Activated CD8-positive, alpha-beta memory T cell treated with anti-CD3 and anti-CD28 coated beads, Interleukin-2, amount 10 ng/mL, durations not matched to agents 7 days and 5 days (primary cell): ENCODE measurements at places on chromosomes 2 and 18. TPM values are rescaled to one million over a fixed set of nuclear protein-coding genes. Genes with fewer than 3 reads are reported as not detected.

Gene OBSL1
- not detected for total RNA-seq

Gene INHBB
- not detected for total RNA-seq

Gene CROCC2
- not detected for total RNA-seq

Gene C2orf78
- total RNA-seq: not detected

Gene ASPRV1
- total RNA-seq: 1.3 TPM

Gene TMEFF2
- not detected for total RNA-seq

Gene SIX3
- 0.21 TPM for total RNA-seq

- H3K36me3 ChIP-seq: peaks cover 4% of the 10 kb centered on the region
- no peak overlapping the region for H3K27ac ChIP-seq
- H3K4me1 ChIP-seq: no peaks in the 10 kb centered on the region
- H3K27me3 ChIP-seq: peaks cover 25% of the 10 kb centered on the region
- DNase-seq: no peak
These were observed 22.1 kb downstream of the CERS6 start for GRCh38 chr2:168478206-168478605.

GRCh38 chr18:31206787-31207381 is 44.2 kb upstream of the DSC1 start:
- no peak for DNase-seq
- H3K27ac ChIP-seq: no peak overlapping the region
- H3K36me3 ChIP-seq: no peaks in the 10 kb centered on the region
- no peaks in the 10 kb centered on the region for H3K4me1 ChIP-seq
- H3K4me3 ChIP-seq: no peak overlapping the region

DNA sequence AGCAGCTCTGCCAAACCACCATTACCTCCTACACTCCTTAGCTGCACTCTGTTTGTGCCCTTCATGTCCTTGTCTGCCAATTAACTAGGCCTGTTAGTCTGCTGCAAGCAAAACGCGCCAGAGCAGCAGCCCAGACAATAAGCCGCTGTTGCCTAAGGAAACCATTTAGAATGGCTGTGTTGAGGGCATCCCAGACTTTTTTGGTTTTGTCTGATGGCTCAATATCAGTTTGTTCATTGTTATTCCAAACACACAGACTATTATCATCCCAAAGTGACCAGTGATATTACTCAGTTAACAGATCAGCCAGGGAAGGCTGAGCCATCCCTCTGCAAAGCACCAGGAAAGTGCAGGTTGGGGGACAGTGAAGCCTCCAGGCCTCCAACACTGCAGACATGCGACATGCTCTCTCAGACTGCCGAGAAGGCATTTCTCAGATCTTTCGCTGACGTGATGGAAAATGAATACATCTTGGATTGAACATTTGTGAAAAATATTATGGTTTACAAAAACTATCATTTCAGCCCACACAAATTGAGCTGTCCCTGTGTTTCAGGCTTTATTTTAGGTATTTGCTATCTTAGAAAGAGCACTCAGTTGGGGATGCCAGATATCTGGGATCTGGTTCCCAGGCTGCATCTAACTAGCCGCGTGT is 182.0 kb upstream of the HNRNPA3 start:
- no peaks in the 10 kb centered on the region for H3K4me1 ChIP-seq
- H3K36me3 ChIP-seq: no peaks in the 10 kb centered on the region
- DNase-seq: no peak
- peaks cover 23% of the 10 kb centered on the region for H3K27me3 ChIP-seq

- peaks cover 10% of the 10 kb centered on the region for H3K4me1 ChIP-seq
- no peaks in the 10 kb centered on the region for H3K27me3 ChIP-seq
- H3K4me3 ChIP-seq: no peak overlapping the region
These were observed 90.7 kb downstream of the POLR1A start for GRCh38 chr2:86015006-86015405.

GRCh38 chr2:216635701-216636550 is 2.7 kb downstream of the IGFBP2 start:
- peaks cover 14% of the 10 kb centered on the region for H3K4me1 ChIP-seq
- H3K36me3 ChIP-seq: peaks cover 2% of the 10 kb centered on the region
- DNase-seq: no peak

GRCh38 chr2:168500516-168500915 is 44.4 kb downstream of the CERS6 start:
- H3K36me3 ChIP-seq: peaks cover 9% of the 10 kb centered on the region
- no peak for DNase-seq
- H3K4me3 ChIP-seq: no peak overlapping the region
- peaks cover 8% of the 10 kb centered on the region for H3K4me1 ChIP-seq
- peaks cover 10% of the 10 kb centered on the region for H3K27me3 ChIP-seq
- no peak overlapping the region for H3K27ac ChIP-seq

DNA sequence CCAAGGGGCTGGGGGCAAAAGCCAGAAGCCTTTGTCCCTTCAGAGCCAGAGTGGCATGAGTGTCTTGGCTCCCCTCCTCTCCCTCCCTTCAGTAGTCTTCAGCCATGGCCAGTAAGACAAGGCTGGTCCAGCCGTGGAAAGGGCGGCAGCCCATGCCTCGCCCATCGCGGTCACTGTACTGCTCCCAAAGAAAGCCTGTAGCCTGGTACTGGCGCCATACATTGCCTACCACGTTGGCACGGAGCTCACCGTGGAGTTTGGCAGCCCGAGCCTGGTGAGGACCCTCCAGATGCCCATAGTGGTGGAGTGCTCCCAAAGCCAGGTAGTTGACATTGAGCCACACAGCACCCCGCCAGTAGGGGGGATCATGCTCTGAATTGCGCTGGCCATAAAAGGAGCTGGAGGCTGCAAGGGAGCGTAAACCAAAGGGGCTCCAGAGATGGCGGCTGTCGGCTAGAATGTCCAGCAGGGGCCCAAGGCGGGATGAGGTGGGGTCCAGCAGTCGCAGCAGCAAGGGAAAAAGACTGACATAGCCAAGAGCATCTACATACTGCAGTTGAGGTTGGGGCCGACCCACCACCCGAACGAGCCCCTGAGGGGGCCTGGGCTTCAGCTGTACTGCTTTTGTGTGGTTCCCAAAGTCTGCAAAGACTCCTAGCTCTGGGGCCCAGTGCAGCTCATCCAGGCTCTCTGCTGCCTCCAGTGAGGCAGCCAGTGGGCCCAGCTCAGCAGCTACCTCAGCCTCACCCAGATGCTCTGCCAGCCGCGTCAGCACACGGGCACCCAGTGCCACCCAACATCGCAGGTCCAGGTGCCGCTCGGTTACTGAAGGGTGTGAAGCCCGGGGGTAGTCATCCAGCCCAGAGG is 3.2 kb downstream of the WBP1 start:
- no peaks in the 10 kb centered on the region for H3K27me3 ChIP-seq
- H3K4me3 ChIP-seq: no peak overlapping the region
- H3K36me3 ChIP-seq: peaks cover 14% of the 10 kb centered on the region
- no peak overlapping the region for H3K27ac ChIP-seq

- H3K4me1 ChIP-seq: peaks cover 16% of the 10 kb centered on the region
- H3K36me3 ChIP-seq: peaks cover 2% of the 10 kb centered on the region
- no peaks in the 10 kb centered on the region for H3K27me3 ChIP-seq
- peak overlapping the region; percentile 2 for H3K27ac ChIP-seq
- DNase-seq: peak; percentile 70
These were observed 284.5 kb downstream of the PRKCE start for GRCh38 chr2:45935791-45936622.

- H3K4me3 ChIP-seq: no peak overlapping the region
- no peak for DNase-seq
- H3K36me3 ChIP-seq: no peaks in the 10 kb centered on the region
- no peak overlapping the region for H3K27ac ChIP-seq
- H3K27me3 ChIP-seq: peaks cover 4% of the 10 kb centered on the region
- H3K4me1 ChIP-seq: no peaks in the 10 kb centered on the region
These were observed 450.1 kb downstream of the METTL4 start for GRCh38 chr18:2121224-2121623.

DNA sequence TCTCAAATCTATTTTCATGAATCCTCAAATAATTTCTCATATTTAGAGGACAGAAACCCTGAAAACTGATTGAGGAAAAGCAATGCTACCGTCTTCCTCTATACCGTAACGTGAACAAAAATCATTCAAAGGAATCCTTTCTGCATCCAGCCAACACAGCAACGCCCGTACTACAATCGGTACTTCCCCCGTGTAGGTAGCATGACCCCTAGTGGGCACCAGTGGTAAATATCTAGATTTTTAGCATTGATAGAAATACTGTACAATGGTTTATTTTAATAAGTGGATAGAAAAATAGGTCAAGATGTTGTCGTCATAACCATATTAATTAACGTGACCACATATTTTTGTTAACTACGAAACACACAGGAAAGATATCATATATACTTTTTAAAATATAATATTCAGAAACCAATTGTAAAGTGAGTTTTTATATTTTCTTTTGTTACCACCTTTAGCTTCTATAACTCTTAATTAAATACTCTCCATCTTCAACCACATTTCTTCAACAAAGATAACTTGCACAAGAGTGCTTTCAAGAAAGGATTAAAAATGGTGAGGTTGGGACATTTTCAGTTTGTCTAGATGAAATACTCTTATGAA is 194.1 kb downstream of the SS18 start:
- H3K27me3 ChIP-seq: peaks cover 18% of the 10 kb centered on the region
- no peak overlapping the region for H3K4me3 ChIP-seq

GRCh38 chr18:20997371-20997770 is 114.2 kb downstream of the ROCK1 start:
- no peak for DNase-seq
- peaks cover 7% of the 10 kb centered on the region for H3K4me1 ChIP-seq
- H3K36me3 ChIP-seq: peaks cover 43% of the 10 kb centered on the region
- H3K4me3 ChIP-seq: no peak overlapping the region
- no peak overlapping the region for H3K27ac ChIP-seq

- H3K4me3 ChIP-seq: no peak overlapping the region
- no peaks in the 10 kb centered on the region for H3K36me3 ChIP-seq
- H3K27ac ChIP-seq: peak overlapping the region; percentile 15
These were observed 86.0 kb downstream of the SPP2 start for GRCh38 chr2:234136461-234136860.

DNA sequence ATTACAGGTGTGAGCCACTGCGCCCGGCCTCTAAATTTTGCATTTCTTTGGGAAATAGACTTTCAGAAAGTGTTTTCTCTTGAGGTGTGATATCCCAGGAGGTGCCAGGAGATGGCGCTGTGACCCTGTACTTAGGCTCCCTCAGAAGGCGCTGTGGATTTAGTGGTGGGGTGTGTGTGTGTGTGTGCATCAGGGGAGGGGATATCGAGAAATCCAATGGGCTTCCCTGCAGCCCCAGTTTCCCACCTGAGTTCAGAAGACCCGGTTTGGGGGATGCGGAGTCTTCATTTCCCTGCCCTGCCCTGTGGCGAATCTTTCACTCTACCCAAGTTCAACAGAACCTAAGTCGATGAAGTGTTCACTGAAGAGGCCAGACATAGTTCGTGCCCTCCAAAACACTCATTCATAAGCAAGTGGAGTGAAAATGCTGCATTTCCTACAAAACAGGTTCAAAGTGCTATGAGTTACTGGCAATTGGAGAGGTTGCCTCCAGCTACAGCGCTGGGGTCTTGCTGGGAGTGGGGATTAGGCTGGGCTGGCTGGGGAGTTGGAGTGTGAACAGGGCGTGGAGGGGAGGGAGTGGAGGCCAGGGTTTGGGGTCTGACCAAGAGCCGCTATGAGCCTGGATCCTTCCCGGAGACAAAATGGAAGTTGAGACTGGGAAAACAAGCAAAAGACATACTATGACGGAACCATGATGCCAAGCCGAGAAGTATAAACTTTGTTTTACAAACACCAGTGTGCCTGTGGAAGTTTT is 6.5 kb upstream of the WNT6 start:
- no peaks in the 10 kb centered on the region for H3K36me3 ChIP-seq
- H3K4me1 ChIP-seq: no peaks in the 10 kb centered on the region
- no peak overlapping the region for H3K4me3 ChIP-seq
- H3K27ac ChIP-seq: no peak overlapping the region
- peak; percentile 73 for DNase-seq

DNA sequence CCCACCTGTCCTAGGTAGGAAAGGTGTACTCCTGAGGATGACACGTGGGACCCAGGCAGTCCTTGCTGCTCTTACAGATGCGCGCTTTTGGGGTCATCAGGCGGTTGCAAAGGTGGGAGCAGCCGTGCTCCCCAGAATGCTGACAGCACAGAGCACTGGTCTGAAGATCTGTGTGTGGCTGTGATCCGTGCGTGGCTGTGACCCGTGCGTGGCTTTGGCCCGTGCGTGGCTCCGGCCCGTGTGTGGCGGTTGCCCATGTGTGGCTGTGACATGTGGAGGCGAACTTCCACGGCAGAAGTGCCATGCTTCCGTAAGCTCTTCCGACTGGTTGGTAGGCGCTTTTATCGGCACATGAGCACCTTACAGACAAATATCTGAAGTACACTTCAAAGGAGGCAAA is 270.0 kb downstream of the AGAP1 start:
- DNase-seq: no peak
- no peaks in the 10 kb centered on the region for H3K4me1 ChIP-seq

- H3K4me3 ChIP-seq: no peak overlapping the region
- no peak overlapping the region for H3K27ac ChIP-seq
- H3K4me1 ChIP-seq: no peaks in the 10 kb centered on the region
- H3K36me3 ChIP-seq: no peaks in the 10 kb centered on the region
These were observed 60.3 kb upstream of the SCN1A start for GRCh38 chr2:166188084-166188483.

- H3K4me1 ChIP-seq: no peaks in the 10 kb centered on the region
- H3K4me3 ChIP-seq: no peak overlapping the region
- H3K27ac ChIP-seq: no peak overlapping the region
- no peaks in the 10 kb centered on the region for H3K36me3 ChIP-seq
- DNase-seq: peak; percentile 55
These were observed 93.8 kb downstream of the NRP2 start for GRCh38 chr2:205776139-205776538.

DNA sequence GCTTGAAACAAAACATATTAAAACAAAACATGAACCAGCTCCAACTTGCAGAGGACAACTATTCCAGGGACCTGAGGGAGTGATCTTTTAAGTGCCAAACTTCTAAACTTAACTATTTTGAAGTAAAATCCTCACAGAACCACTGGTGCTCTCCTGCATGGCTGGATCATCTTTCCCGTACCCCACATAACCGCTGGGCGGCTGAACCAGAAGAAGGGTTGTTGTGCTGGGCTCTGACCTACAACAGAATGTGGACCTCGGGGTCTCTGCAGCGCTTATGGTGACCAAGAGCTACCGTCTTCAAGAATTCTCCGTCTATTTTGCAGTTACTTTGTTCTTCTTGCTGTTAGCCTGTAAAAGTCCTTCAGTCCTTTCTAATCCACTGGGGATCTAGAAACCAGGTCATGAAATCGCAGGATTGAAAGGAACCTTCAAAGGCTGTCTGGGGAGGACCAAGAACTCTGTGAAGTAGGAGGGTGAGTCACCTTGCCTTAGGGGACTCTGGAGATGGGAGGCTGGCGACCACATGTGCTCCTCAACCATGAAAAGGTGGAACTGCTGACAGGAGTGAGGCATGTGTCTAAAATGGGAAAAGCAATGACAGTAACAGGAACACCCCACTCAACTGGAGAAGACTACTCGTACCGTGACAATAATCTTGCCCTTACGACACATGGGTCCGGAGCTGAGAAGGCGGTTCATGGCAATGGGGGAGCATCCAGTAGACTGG is 46.6 kb downstream of the HDLBP start:
- H3K27ac ChIP-seq: no peak overlapping the region
- peaks cover 31% of the 10 kb centered on the region for H3K4me1 ChIP-seq
- peaks cover 12% of the 10 kb centered on the region for H3K36me3 ChIP-seq
- no peaks in the 10 kb centered on the region for H3K27me3 ChIP-seq
- H3K4me3 ChIP-seq: no peak overlapping the region

- no peak overlapping the region for H3K4me3 ChIP-seq
- H3K36me3 ChIP-seq: no peaks in the 10 kb centered on the region
- peaks cover 22% of the 10 kb centered on the region for H3K4me1 ChIP-seq
- no peak for DNase-seq
- H3K27me3 ChIP-seq: no peaks in the 10 kb centered on the region
These were observed 89.3 kb downstream of the SPP2 start for GRCh38 chr2:234139755-234140154.
